ENCODE measurements at places on chromosomes 5 and 9.

- DNase-seq = no peak
Measured at GRCh38 chr5:90408571-90409317, 812 bp downstream of the CETN3 start.

DNA sequence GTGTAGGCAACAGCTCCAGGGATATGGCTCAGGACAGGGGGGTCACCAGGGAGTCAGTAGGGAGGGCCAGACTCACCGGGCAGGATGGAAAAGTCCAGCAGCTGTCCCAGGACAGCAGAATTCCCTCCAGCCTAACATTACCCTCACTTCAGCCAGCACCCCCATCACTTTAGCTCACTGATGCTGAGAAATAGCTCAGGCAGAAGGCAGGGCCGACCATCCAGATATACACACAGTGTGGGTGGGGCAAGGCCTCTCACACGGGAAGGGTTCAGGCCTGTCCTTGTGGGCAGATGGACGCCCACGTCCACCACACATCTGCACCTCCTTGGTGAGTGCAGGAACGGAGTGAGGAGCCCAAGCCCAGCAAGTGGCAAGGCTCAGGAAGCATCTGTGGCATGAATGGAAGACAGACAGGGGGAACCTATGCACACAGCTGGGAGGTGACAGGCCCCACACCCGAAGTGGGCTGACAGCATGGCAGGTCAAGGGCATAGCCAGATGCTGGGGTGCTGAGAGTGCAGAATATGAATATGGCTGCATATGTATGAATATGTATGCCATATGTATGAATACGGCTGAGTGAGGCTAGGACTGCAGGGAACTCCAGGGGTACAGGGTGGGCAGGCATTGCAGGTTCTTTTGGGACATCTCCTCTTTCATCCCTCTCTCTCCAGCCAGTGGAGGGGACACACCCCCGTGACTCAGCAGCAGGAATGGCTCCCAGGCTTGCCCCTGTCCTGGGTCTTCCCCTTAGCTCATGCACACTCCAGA, 17.0 kb downstream of the BICD2 start:
- no peak for DNase-seq

DNA sequence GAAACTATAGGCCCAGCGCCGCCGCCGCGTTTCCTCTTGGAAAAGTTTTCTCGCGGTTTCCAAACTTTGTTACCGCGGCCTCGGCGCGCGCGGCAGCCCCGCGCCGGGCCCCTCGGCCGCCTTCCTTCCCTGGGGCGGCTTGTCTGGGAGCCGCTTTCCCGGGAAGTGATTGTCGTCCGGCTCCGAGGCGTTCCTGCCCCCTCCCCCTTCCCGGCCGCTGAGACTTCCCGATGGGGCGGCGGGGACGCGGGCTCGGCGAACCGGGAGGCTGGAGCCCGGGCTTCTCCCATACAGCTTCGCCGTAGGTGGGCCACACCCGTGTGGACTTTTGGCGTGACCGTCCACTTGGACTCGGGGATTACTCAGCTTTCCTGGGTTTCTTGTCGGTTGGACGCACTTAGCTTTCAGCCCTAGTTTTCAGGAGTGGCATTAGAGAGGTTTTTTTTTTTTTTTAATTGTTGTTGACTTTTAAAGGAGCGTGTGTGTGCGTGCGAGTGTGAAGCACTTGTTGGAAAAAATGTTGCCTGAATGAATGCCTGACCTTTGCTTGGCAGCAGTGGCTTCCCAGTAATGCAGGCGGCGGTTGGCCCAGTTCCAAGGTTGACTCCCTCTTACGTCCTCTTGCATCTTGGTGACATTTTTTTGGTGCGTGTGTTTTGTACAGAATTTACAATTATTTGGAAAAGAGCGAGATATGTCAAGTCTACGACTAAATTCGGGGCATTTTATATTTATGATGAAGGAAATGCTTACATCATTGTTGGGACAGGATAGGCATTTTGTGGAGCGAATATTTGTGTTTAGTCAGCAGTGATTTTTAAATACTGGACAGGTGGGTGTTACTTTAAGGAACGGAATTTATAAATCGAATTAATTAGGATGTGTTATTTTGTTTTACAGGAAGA, 821 bp downstream of the CTNNA1 start:
- DNase-seq = no peak

DNA sequence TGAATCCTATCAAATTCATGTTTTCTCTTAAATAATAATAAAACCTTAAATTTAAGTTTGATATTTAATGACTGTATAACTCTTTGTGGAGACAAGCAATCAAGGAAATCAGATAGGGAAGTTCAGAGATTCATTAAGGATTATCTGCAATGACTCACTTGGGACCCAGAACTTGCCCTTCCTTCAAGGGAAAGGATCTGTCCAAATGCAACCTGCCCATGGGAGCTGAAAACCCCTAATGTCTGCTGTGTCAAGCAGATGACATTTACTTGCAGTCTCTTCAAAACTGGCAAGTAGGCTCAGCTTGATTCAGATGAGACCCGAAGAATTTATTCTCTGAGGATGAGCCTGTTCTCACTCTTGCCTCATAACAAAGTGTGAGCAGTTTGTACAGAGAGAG, 1577.6 kb downstream of the EFNA5 start:
- no peak for DNase-seq

DNA sequence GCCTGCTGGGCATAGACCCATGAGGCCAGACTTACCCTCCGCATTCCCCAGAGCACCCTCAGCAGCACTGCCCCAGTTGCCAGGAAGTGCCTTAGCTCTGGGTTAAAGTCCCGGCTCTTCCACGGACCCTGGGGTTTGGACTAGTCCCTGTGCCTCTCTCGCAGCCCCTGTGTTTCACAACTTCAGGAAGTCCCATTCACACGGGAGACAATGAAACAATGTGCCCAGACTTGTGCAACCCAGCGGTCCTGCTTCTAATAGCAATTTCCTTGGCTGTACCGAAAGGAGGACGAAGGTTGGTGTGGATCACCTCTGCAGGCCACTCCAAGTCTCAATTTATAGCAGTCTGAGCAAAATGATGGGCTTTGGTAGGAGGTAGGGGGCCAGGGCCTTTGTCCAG, 41.8 kb upstream of the FAT2 start:
- DNase-seq = no peak

DNA sequence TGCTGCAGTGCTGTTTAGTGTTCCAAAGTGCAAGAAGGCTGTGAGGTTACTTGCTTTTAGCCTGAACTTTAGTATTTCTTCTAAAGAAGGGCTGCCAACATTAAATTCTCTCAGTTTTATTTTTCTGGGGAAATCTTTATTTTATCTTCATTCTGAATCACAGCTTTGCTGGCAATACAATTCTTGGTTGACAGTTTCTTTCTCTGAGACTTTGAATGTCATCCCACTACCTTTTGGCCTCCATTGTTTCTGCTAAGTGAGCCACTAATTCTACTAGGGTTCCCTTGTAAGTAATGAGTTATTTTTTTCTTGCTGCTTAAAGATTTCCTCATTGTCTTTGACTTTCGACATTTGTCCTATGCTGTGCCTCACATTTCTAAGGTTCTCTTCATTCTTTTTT, 32.4 kb upstream of the SUSD1 start:
- no peak for DNase-seq

DNA sequence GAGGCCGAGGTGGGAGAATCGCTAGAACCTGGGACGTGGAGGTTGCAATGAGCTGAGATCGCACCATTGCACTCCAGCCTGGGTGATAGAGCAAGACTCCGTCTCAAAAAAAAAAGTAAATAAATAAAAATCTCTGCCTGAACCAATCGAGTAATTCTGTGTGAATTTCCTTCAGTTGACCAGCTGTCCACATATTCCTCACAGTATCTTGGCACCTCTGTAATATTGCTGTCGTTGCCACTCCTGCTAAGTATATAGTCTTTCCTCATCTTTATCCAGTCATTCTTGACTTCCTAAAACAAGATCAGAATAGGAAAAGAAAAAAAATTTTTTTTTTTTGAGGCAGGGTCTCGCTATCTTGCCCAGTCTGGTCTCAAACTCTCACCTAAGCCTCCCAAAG, 29.9 kb downstream of the KDM3B start:
- no peak for DNase-seq

DNA sequence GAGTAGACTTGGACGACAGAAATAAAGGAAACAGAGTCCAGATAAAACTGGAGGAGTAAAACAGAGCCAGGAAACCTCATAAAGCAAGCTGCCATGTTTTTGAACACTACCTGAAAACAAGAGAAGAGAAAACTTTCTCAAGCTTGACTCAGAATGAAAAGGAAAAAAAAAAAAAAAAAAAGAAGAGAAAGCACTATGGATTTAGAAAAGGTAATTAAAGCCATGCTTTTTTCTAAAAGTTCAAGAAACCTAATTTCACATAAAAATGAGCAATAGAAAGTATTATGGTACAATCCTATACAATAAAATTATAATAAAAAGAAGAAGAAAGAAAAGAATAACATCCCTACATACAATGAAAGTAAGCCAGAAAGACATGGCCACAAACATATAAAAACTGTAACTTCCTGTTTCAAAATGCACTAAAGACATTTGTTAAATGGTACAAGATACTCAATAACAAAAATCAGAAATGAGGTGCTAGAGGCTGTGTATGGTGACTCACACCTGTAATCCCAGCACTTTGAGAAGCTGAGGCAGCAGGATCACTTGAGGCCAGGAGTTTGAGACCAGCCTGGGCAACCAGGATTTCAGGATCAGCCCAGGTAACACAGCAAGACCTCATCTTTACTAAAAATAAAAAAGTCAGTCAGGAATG, 129.5 kb downstream of the SIL1 start:
- DNase-seq = no peak

DNA sequence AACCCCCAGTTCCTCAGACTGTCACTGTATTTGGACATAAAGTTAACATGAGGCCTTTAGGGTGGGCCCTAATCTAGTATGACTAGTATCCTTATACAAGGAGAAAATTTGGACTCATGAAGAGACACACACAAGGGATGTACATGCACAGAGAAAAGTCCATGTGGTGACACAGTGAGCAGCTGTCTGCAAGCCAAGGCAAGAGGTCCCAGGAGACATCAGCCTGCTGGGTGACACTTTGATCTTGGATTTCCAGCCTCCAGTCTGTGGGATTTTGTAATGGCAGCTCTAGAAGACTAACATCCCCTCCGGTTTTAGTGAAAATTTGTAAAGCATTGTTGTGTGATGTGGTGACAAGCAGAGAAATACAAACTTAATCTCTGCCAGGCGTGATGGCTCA, 66.1 kb downstream of the RAI14 start:
- DNase-seq = no peak

GRCh38 chr5:62197697-62198096, 108.3 kb upstream of the KIF2A start:
- no peak for DNase-seq

DNA sequence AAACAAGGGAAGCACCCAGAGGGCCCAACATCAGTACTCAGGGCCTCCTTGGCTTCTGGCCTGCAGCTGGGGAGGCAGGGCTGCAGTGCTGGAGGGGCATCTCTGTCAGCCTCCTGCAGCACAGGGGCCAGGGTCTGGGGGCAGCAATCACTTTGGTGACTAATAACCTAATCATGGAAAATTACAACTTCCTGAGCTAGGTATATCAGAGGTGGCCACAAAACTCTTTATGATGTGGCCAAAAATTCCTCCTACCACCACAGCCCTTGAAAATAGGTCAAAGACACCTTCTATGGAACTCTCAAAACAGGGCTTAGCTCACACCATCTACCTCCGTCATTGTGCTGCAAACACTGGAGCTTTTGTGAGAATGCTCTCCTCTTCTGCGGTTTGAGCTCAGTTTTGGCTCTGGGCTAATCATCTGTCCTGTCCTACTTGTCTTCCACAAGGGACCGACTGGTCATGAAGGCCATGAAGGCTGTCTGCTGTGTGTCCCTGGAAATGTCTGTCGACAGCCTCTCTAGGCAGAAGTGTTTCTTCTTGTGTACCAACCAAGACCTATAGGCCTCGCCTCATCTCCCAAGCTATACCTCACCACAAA, 28.6 kb downstream of the CSF2 start:
- no peak for DNase-seq

DNA sequence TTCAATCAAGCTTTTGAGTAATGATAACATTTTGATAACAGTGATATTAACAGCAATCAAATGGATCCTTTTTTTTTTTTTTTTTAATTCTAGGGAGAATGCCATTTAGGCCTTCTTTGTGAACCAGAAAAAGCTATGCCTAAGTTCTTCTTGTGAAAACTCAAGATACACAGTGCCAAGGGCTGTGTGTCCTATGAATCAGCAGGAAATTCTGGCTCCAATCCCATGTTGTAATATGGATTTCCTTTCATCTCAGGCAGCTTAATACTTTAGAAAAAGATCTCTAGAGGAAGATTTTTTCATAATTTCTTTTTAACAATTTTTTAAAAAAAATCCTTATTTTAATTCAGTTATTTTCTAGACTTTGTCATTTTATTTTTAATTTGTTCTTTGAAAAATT, 96.1 kb downstream of the NUDT12 start:
- DNase-seq = no peak

- no peak for DNase-seq
Measured at GRCh38 chr5:158882236-158882635, 217.5 kb downstream of the EBF1 start.

GRCh38 chr5:30239331-30240022, 954.0 kb upstream of the CDH6 start:
- no peak for DNase-seq

GRCh38 chr9:9920425-9921060, 692.3 kb downstream of the PTPRD start:
- no peak for DNase-seq

DNA sequence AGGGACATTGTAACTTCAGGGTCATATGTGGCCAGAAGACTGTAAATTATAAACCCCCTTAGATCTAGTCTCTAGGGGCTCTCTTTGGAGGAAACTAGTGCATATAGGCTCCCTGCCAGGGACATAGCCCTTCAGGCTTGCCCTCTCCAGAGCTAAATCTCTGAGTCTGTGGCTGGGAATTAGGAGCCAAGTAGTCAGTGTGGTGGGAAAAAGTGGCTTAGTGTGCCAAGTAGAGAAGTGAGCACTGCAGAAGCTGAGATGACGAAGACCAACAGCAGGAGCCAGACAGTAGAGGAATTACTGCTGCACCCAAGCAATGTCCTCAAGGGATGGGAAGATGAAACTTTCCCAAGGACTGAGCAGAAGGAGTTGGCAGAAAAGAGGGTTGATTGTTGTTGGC, 71.2 kb downstream of the CWC27 start:
- DNase-seq = no peak

- DNase-seq = no peak
Measured at GRCh38 chr5:123088031-123088805, 823 bp upstream of the PRDM6 start.

- DNase-seq = no peak
Measured at GRCh38 chr5:91145333-91145620, 237.8 kb downstream of the ARRDC3 start.

Measured in GM12891 (cell line).